CD4-positive, alpha-beta memory T cell (primary cell): ENCODE measurements at places on chromosomes 1 and 21.
A peak's percentile ranks its signal among the peaks of the same experiment; 100 is the strongest.

DNA sequence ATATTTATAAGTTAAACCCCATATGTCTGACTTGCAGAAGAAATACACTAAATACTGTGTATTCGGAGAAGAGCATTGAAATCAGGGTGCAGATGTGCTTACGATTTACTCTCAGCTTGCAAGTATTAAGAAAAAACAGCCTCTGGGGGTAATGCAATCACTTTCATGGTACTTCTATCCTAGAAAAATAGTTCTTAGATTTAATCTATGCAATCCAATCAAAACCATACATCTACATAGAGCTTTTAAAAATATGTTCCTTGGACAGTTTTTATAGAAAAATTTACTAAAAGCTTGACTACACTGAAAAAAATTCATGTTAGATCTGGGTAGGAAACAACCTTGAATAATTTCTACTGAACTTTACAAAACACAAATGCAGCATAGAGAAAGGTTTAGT is 890.3 kb upstream of the ADGRL2 start:
- DNase-seq = no peak

DNA sequence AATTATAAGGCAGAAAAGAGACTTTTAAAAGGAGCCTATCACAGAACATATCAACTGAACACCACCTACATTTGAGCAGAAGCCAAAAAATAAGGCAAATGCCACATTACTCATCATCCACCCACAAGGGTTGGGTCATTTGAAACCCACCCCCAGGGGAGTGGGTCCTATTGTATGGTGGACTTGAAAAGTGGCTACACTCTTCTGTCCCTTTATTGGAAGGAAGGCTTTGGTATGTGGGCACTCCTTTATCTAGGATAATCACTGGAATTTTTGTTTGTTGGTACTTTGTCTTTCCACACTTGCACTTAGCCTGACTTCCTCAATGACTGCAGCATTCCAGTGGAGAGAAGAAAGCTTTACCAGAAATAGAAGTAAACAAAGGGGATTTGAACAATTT is 157.2 kb upstream of the COL11A1 start:
- DNase-seq = no peak

GRCh38 chr1:110370827-110371226 is 20.0 kb downstream of the SLC16A4 start:
- no peak for DNase-seq

- peak; percentile 14 for DNase-seq
Measured at GRCh38 chr1:22709891-22710700, 543 bp upstream of the EPHB2 start.

DNA sequence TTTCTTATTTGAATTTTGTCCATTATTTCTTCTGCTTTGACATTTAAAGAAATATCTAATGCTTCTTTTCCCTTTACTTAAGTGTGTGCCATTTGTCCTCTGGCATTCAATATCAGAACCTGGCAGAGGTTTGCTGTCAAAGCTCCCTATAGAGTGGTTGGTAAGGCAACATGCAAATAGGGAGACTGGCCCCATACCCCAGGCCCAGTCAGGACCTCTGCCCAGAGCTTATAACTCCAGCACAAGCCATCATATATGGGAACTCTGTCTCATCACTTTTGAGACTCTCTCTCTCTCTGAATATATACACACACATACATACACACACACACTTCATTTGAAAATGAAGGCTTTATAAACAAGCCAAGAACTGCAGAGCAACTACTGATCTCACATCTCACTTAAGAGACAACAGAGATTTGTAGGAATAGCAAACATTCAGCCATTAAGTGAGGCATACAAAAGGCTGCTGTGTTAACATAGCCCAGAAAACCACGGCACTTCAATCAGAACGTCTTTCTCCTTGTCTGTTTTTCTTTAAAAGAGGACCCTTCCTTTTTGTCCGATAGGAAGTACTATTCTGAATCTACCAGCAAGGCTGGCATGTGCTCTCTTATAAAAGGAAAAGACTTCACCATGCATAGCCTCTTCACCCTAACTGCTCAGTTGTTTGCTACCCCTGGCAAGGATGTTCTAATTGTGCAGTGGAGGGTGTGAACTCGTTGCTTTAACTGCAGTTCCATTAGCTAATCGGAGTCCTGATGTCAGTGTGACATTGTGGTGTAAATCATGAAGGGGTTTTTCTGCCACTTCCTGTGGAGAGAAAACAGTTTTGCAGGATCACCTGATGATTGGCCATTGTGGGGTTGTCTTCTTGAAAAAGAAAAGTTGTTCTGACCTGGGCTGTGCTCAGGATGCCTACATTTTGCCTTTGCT is 101.7 kb downstream of the NR5A2 start:
- DNase-seq = peak; percentile 68

DNA sequence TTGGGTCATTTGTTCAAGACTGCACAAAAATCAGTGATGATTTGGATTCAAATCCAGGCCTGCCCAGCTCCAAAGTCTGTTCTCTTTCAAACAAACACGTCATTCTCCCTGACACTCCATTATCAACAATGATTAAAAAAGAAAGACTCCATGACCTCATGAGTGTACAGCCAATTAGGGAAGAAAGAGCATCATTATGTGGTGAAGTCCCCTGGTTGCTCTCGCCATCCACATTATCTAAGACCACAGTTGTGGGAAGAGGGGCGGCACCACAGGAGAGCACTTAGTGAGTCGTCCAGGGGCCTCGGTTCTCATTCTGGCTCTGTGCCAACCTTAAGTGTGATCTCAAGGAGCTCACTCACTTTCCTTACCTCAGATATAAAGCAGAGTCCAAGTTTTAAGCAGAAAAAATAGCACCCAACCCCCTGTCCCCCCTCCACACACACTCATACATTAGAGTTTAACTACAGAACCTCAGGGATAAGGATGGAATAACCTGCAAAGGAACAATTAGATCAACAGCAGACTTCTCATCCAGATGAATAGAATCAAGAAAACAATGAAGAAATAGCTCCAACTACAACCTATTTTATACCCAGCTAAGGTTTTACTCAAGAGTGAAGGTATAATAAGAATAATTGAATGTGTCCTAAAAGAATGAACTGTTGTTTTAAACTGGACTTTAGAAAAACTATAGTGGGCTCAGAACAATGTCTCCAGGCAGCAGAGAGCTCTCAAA is 47.8 kb downstream of the COL6A1 start:
- no peak for DNase-seq

- DNase-seq = no peak
Measured at GRCh38 chr1:165215676-165216075, 140.8 kb downstream of the LMX1A start.

- no peak for DNase-seq
Measured at GRCh38 chr1:7717748-7718368, 53.2 kb upstream of the VAMP3 start.

DNA sequence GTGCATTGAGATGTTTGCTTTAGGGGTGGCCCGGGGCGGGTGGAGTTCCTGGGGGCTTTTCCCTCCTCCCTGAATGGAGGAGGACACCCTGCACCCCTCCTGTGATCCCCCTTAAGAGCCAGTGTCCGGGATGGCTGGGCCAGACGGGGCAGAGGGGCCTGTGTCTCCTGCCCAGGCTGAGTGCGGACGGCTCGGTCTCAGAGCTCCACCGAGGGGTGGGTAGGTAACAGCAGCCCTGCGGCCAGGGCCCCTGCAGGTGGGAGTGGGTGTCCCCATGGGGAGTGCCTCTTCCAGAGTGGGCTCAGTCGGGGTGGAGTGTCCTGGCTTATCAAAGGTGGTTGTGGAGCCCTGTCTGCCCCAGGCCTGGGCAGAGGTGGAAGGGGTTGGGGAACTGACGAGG is 23.1 kb downstream of the TP73 start:
- DNase-seq = peak; percentile 16

GRCh38 chr1:61781151-61781550 is 38.9 kb downstream of the PATJ start:
- DNase-seq = no peak

- DNase-seq = no peak
Measured at GRCh38 chr1:168386492-168386891, 105.8 kb downstream of the TBX19 start.

- no peak for DNase-seq
Measured at GRCh38 chr1:110627764-110628163, 21.6 kb upstream of the KCNA2 start.

DNA sequence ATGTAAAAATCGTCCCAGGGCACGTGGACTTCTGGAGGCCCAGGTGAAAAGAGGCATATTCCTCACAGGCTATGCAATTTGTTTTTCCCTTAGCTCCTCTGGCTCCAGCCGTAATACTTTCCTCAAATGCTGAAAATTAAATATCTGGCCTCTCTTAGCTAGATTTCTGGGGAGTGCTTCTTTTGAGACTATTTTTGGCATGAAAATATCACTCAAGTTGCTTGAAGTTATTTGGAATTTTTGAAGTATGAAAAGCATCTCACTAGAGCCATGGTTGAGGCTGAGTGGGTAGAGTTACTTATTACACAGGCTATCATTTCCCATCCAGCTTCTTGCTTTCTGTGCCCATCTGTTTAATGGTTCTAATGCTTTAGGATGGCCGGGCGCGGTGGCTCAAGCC is 59.7 kb downstream of the MYOM3 start:
- no peak for DNase-seq

DNA sequence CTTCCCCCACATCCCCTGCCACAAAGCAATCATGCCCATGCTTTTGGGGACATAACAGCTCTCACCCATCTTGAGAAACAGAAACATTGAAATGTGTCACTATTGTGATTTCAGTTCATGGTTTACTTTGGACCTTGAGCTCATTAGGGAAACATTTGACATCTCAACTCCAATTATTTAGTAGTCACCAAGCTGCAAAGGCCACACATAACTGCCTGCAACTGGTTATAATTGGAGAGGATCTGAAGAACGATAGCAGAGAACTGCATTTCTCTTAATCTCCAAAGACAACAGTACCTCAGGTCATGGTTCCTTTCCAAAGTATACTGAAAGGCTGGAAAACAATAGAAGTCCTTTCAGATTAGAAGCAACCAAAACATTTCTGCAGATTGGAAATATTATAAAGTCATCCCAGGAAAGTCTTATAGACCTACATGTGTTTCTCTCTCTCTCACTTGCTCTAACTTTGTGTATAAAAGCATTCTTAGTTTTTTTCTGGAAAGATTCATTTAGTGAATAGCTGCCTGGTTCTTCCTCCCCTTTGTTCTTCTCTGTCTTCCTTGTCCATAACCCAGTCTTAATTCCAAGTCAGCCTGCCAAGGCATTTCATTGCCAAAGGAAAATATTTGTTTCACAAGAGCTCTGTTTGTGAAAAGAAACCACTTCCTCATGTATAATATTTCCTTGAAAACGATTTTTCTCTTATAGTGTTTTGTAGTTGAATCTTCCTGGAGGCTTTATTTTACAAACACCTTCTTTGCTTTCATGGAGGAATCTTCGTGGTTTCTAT is 426.8 kb downstream of the ADGRL2 start:
- no peak for DNase-seq

GRCh38 chr1:47705517-47706130 is 267.8 kb downstream of the FOXD2 start:
- no peak for DNase-seq

- no peak for DNase-seq
Measured at GRCh38 chr1:5950994-5951785, 41.0 kb downstream of the NPHP4 start.

DNA sequence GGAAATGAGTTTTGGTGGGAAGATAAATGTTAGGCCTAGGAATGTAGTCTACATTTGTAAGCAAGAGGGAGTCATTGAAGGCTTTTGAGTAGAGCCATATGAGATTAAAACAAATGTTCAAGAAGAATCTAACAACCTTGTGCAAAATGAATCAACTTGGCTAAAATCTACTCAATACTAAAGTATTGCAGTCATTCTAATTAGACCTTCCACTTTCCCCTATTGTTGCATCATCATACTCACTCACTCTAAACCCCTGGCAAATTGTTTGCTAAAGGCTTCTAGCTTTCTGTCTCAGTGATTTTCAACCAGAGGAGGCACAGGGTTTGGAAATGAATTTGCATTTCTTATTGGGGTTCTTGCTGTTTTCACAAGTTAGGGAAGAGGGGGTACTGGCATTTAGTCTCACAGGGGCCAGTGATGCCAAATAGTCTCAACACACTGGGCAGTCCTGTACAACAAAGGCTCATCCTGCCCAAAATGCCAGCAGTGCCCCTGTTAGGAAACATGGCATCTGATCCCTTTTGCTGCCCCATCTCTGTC is 85.3 kb downstream of the SEC16B start:
- DNase-seq = no peak

GRCh38 chr1:33966346-33967141 is 102.7 kb downstream of the HMGB4 start:
- DNase-seq = no peak

- DNase-seq = no peak
Measured at GRCh38 chr1:218939095-218939494, 234.6 kb upstream of the LYPLAL1 start.

GRCh38 chr1:43039228-43040055 is 80.8 kb upstream of the SLC2A1 start:
- DNase-seq = no peak

DNA sequence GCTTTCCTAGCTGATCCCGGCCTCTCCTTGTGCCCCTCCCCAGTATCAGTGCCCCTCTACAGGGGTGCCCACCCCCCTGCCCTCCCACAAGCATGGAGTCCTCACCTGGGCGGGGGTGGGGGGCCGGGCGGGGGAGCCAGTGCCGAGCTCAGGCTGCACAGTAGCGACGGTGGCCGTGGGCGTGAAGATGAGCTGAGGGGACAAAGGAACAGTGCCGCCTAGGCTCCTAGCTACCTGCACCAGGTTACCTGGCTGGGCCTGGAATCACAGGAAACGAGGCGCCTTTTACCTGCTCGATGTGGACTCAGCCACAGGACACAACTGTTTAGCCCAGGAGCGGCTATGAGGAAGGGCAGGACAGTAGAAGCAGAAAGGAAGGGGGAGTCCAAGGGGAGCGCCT is 47.5 kb upstream of the A3GALT2 start:
- DNase-seq = no peak

GRCh38 chr1:245363461-245364200 is 208.8 kb downstream of the KIF26B start:
- no peak for DNase-seq

DNA sequence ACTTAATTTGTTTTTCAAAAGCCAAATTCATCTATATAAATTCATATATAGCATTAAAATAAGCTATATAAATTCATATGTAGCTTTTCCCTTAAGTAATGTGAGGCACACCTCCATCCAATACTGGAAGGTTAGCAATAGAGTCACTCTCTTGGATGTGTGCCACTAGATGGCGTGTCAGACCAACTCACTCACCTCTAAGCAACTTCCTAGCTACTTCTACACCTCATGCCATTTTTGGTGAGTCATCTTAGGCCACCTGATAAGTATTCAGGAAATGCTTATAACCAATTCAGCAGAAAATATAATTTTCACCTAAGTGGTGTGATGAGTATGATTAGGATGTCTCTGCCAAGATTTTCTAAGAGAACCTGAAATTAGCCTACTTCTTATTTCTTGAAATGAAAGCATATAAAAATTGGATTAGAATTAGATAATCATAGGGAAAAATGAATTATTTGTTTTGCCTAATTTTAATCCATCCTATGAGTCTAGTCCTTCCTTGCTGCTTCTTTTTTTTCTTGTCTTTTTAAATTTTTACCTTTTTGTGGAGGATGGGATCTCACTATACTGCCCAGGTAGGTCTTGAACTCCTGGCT is 34.4 kb upstream of the TADA1 start:
- DNase-seq = peak; percentile 73

GRCh38 chr1:92876351-92876750 is 44.5 kb downstream of the RPL5 start:
- no peak for DNase-seq

GRCh38 chr1:30353637-30354036 is 369.7 kb downstream of the MATN1 start:
- DNase-seq = no peak
